ENCODE measurements at places on chromosomes 3 and 15.

DNA sequence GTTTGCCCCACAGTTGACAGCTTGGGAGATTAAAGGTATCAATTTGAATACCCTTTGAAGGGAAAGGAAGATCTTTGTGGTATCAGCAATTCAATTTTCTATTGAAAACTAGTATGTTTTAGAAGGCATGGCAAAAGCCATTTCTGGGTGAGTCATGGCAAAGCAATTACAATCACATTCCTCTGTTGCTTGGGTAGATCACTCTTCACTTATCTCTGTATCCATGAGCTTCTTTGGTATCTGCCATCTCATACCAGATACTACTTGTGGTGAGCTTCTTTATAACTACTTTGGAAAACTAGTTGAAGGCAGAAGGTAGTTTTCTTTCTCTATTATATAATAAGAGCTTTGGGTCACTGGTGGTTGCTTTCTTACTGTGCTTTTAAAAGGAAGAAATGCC lies 28.3 kb upstream of the LSAMP start:
- DNase-seq = no peak

DNA sequence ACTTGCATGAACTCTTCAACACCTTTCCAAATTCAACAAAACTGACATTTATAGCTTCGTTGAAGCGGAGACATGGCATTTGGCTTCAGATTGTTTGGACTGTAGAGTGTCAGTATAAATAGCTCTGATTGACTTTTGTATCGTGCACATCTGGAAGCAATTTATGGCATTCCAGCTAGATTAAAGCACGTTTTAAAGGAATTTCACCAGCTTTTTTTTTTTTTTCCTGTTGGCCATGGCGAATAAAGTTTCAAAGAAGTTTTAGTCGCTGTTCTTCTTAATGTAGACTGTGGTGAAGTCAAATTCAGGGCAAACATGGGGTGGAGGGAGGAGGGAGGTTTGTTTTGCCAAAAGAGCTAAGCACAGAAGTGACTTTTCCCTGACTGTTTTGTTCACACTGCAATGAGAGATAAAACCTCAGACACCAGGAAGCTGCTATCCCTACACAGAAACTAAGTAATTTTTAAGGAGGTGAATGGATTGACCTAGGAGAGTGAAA lies 391.0 kb upstream of the RARB start:
- no peak for DNase-seq

- DNase-seq = no peak
Observed at GRCh38 chr3:180530276-180530675, 71.7 kb upstream of the TTC14 start.

- DNase-seq = no peak
Observed at GRCh38 chr3:16266714-16267113, 1.7 kb downstream of the OXNAD1 start.

- DNase-seq = no peak
Observed at GRCh38 chr3:14299767-14300166, 102.6 kb upstream of the SLC6A6 start.

Measured in activated CD4-positive, alpha-beta T cell treated with anti-CD3 and anti-CD28 coated beads for 48 hours (primary cell).